ENCODE measurements at places on chromosomes 1 and 21. TPM values are rescaled to one million over a fixed set of nuclear protein-coding genes. Genes with fewer than 3 reads are reported as not detected.
A peak's percentile ranks its signal among the peaks of the same experiment; 100 is the strongest.

GRCh38 chr1:788835-789234, 102.4 kb upstream of the OR4F16 start:
- no peak for DNase-seq

COL8A2 gene
- 1.7 TPM for total RNA-seq

- no peak for DNase-seq
These were observed 793 bp upstream of the FMO1 start for GRCh38 chr1:171247501-171247900.

FMOD gene
- 66.0 TPM for total RNA-seq

DNA sequence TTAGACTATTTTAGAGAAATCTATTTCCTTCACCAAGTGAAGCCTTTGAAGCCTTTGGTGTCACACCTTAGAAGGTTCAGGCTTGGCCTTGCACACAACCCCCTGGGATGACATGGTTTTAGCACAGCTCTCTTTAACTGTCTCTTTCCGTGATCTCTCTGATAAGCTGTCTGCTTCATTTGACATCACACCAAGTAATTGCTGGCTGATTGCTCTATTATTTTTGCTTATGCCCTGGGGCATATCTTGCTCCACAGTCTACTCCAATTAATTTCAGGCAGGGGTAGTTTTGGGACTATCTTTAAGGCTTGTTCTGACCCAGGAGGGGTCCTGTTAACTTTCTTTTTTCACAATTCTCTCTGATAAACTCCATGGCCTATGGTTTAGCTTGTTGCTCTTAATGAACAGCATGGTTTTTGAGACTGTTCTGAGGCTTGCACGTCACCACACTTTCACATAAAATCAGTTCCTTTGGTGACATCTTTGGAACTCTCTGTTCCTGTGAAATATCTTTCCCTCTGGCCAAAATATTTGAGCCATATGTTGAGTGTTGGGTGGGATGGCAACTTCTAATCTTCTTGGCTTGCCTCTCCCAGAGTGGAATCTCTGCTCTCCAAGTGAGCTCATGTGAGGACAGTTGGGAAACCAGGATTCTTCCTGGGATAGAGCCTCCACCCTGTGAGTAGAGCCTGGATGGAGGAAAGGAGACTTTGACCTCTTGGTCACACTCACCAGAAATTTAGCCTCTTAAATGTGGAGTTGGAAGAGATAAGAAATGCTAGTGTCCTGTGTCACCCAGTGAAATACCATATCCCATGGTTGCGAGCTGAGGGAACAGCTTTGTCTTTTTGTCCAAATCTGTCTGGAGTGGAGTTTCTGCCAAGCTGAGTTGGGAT, 63.6 kb downstream of the MAP3K21 start:
- no peak for DNase-seq

GRCh38 chr1:10528066-10529014, 53.6 kb downstream of the PEX14 start:
- DNase-seq: no peak

DNA sequence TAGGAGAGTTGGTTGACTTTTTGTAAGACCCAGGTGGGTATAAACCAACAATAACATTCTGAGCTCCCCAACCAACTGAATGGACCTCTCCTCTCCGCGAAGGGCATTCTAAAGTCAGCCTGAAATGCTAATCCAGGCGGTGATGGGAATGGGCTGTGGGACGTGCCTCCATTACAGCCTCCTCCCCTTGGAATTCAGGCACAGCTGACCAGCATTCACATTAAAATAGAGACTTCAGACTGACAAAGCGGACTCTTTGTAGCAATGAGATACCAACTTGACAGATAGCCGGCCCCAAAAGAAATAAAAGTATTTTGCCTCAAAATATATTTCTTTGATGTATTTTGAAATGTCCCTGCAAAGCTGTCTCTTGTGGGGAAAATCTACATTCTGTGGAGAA, 101.7 kb downstream of the KIF26B start:
- DNase-seq: no peak

SH3D21 gene
- 3.3 TPM for total RNA-seq

PRSS38 gene
- total RNA-seq: not detected

XPR1 gene
- 147 TPM for total RNA-seq

- no peak for DNase-seq
These were observed 26.4 kb downstream of the LAMB3 start for GRCh38 chr1:209625791-209626285.

DNA sequence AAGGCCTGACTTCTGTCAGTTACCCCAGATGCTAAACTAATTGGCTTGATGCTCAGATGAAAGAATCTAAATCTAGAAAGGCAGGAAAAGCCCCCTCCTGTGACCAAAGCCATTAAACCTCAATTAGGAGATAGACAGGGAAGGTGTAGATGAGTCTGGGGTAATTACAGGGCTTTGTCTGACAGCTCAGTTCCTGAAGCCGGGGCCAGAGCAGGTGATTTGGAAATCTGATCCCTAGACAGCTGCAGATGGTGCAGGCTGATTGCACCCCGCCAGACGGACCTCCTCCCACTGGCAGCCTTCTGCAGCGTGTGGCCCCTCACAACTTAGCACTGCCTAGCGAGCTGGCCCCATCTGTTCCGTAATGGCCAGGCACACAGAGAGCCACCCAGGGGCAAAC, 395.1 kb downstream of the HLX start:
- no peak for DNase-seq

DNA sequence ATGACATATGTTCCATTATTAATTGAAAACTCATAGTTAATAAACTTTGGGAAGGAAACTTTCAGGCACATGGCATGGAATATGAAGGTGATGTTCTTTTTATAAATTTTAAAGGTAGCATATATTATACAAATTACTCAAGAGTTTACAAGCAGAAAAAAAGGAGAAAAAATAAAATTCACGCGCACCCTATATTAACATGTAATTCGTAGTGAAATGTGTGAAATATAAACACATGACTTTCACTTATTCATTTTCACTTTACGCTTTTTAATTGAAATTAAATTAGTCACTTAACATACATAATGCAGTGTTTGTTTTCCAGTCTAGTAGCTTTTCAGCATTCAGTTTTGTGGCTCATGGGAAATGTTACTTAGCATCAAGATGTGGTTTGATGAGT, 27.4 kb upstream of the SCYL3 start:
- no peak for DNase-seq

DNA sequence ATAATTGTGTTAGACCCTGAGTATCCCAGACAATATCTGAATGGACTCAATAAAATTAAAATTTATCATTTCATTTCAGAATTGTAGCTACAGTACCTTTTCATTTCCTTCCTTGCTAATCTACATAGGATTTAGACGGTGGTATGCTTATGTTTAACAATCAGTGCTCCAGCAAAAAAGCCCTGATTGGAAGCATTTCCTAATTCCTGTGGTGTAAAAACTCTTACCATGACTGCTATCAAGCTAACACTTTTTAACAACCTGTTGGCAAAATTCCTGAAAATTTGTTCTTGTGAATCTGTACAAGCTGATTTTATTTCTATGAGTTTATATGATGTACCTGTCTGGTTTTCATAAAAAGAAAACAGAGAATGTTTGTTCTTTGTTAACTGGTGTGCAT, 5.2 kb upstream of the FNBP1L start:
- no peak for DNase-seq

DNA sequence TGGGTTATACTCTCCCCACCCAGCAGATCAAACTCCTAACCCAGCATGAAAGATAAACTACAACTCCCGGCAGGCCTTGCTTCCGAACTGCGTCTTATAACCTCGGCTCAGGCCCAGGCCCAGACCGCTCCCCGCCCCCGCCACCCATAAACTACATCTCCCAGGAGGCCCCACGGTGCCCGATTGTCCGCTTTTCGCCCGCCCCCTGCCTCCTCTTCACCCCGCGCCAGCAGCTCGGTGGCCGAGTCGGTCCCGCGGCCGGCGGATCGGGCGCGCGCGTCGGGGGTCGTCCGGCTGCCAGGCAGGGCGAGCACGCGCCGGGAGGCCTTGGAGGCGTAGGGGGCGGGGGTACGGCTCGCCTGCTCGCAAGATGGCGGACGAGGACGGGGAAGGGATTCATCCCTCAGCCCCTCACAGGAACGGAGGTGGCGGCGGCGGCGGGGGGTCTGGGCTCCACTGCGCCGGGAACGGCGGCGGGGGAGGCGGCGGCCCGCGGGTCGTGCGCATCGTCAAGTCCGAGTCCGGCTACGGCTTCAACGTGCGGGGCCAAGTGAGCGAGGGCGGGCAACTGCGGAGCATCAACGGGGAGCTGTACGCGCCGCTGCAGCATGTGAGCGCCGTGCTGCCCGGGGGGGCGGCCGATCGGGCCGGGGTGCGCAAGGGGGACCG, at the start of gene SNX27:
Gene SNX27 (plus strand): TSS at position 219 of the 669 bp plus-strand sequence. CDS start 152 bp downstream, at position 371.
- DNase-seq: peak; percentile 95

DNA sequence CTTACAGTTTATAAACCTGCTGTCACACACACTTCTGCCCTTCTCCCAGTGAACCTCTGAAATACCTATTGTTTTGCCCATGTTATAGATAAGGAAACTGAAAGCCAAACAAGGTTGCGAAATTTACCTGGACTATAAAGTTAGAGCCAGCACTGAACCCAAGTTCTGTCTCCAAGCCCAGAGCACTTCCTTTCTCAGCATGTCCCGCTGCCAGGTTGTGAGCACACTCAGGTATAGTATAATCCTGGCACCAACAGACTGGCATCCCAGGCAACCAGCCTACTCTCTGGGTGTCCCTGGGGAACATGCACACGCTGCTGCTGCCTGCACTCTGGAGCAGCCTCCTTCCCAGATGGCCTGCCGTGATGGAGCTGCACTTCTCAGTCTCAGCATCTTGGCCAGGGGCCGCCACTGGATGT, 45.1 kb downstream of the PGBD5 start:
- DNase-seq: no peak

GRCh38 chr1:71080230-71080738, 551 bp downstream of the ZRANB2 start:
- no peak for DNase-seq

- no peak for DNase-seq
These were observed 12.4 kb upstream of the TBX15 start for GRCh38 chr1:119000371-119001180.

SPRR2D gene
- not detected for total RNA-seq

DNA sequence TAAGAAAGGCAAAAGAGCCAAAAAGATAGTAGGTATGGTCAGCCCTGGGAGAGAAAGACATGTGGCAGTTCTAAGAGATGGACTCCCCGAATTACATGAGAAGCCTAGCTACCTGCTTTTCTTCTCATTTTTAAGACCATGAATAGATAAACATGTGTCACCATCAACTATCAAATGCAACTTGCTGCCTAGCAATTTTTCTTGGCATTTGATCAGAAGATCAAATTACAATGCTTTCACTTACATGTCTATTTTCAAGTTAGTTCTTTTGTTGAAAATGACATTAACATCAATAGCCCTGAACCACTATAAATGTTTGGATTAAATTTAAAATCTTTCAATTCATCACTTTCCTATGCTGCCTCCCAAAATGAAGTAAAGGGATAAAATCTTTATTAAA, 212.3 kb downstream of the HHIPL2 start:
- no peak for DNase-seq

- no peak for DNase-seq
These were observed 1.1 kb downstream of the SOD1 start for GRCh38 chr21:31660591-31660990.

DNA sequence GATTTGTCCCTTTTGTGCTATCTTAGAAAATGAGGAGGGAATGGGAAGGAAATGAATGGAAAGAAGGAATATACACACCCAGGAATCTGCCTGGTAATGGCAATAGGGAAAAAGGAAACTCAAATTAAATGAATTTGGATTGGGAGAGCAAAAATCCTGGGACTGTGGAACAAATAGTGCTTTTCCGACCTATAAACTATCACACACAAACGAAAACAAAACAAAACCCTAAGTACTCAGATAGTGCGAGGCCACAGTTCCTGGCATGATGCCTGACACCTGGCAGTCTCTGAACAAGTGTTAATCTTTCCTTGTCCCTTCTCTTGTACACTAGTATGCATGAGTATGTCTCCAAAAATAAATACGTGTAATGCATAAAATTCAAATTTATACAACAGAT, 319.8 kb upstream of the SPAG17 start:
- no peak for DNase-seq

DNA sequence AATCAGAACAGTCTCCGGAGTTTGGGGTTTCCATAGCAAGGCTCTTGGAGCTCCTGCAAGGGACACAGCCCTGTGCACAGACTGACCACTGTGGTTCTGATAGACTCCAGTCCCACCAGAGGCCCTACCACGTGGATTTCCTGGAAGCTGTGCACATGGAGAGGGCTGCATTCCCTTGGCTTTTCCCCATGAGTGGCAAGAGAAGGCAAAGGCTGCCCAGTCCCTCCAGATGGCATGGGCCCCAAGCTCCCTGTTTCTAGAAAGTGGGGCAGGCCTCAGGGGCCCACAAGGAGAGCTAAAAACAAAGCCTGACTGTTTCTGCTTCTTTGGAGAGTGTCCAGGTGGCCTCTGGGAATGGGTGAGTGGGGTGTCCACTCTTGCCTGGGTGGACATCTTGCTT, 87.5 kb downstream of the DDX20 start:
- peak; percentile 43 for DNase-seq

MRPS15 gene
- 71.7 TPM for total RNA-seq

OR2AK2 gene
- total RNA-seq: not detected
